SW480 (cell line): ENCODE measurements at places on chromosomes 3 and 15.

GRCh38 chr3:60316121-60316797 is 935.0 kb downstream of the FHIT start:
- no peak for DNase-seq

- DNase-seq, result no peak
Observed at GRCh38 chr3:63231643-63232042, 46.5 kb upstream of the SYNPR start.

GRCh38 chr3:125079675-125080045 is 23.9 kb upstream of the HEG1 start:
- DNase-seq, result peak; percentile 51

DNA sequence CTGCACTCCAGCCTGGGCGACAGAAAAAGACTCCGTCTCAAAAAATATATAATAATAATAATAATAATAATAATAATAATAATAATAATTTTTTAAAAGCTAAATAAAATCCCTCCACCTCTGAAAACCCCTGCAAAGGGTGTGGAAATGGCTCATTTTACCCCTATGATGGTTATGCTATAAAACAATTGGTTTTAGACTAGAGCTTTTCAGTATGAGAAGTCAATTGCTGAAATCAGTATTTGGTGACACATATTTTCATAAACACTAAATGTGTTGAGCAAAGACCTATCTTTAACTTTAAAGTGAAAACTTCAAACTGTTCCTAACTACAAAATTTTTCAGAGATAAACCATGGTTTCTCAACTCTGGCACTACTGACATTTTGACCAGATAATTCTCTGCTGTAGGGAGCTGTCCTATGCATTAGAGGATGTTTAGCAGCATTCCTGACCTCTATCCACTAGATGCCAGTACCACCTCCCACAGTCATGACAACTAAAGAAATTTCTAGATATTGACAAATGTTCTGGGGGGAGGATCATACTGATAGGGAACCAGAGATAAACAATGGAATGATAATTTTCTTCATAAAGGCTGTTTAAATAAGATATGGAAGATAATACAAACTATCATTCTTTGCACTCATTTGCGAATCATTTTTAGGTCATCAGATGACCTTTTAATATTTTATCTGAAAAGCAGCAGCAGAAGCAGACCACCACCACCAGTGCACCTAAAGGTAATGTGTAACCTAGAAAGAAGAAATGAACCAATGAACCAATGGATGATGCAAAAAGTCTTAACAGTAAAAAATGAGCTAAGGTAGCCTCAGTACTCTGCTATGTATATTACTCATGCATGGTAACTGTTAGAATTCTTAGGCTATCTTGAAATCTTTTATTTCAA is 13.8 kb downstream of the PTPN9 start:
- DNase-seq, result no peak

DNA sequence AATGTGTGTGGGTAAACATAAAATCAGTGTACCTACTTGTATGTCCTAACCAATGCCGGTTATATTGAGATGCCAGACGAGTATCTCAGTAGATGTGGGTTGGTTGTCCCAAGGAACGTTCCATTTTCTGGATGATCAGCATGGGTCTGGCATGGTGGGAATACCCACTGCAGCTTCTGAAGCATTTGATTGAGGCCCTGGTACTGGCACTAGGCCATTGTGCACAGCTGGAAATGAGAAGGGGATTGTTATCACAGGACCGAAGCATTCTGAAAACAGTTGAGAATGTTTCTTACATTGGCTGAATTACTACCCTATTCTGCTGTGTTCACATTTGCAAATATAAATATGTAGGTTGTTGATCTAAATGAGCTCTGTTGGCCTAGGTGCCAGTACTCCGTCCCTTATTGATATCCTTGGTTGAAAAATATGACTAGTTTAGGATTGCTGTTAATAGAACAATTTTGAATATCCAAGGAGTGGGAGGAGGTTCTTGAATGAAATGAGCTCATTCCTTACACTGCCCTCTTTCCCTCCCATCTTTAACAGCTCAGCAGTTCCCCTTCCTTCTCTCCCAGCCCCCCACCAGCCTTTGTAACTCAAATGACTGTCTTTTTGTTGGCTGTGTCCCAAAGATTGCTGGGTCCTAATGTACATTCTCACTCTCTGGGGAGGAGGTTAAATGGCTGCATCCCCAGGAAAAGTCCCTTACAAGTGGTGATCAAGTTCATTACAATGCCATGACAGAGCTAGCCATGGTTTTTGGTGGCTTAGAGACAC is 293.3 kb upstream of the TPM1 start:
- DNase-seq, result no peak

DNA sequence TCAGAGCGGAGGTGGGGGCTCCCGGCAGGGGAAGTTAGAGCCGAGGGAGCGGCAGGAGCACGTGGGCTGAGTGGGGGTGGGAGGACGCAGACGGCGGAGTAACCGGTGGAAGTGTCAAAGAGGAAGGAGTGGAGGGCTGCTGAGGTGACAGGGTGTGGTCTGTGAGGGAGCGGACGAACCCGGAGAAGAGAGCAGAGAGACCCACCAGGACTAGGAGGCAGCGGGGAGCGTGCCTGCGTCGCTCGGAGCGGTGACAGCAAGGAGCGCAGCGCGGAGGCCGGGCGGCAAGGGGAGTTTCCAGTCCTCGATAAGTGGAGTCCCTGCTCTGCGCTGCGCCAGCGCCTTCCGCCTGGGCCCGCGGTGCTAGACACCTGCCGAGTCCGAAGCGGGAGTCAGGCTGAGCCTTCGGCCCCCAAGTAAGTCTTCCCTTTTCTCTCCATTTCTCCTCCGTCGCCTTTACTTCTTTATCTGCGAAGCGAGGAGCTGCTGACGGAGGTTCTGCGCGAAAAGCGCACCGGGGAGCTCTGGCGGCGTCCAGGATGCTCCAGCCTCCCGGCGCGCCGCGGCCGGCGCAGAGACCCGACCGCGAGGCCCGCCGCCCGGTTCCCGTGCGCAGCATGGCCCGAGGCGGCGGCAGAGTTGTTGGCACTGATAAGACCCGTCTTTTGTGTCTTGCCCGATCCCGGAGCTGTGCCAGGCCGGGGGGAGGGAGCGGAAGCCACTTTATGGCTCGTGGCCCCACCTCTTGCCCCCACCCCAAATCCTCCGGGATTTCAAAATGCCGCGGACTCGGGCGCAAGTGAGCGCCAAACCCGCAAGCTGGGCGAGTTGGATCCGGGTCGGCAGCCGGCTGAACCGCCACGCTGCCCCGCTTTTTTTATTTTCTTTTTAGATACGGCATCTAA is 533.0 kb upstream of the SEMA6D start:
- no peak for DNase-seq

DNA sequence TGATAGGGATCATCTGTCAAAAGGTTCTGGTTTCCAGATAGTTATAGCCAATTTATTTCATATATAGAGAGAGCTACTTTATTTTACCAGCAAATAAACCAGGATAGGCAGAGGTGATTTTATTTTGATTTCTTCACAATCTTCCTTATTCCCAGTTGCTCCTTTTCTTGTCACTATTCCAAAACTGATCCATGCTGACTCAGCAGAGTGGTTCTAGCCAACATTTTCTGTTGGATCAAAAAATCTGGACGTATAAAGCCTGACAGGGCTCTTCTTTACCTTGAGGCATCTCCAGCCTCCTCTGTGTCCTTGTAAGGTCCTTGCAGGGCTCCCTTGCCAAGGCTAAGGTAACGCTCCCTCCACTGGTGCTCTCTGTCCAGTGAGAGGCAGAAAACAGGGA is 15.8 kb downstream of the HDC start:
- DNase-seq, result no peak

DNA sequence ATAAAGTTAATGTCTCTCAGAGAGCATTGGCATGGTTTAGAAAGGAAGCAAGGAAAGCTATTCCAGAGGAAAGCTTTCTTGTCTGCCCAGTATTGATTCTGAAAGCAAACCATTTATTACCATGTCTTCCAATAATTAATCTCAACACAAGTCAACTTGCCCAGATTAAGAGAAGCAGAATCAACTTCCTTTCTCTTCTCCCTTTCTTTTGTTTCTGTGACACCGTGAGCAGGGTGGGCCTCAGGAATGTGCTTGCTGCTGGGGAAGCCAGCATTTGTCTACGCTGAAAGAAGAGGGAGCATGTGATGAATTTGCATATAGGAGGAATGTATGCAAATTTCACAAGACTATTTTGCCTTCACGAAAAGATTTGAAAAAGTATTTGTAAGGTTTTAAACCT is 368.6 kb upstream of the ROPN1 start:
- no peak for DNase-seq
